ENCODE measurements at places on chromosomes 2 and 18.

DNA sequence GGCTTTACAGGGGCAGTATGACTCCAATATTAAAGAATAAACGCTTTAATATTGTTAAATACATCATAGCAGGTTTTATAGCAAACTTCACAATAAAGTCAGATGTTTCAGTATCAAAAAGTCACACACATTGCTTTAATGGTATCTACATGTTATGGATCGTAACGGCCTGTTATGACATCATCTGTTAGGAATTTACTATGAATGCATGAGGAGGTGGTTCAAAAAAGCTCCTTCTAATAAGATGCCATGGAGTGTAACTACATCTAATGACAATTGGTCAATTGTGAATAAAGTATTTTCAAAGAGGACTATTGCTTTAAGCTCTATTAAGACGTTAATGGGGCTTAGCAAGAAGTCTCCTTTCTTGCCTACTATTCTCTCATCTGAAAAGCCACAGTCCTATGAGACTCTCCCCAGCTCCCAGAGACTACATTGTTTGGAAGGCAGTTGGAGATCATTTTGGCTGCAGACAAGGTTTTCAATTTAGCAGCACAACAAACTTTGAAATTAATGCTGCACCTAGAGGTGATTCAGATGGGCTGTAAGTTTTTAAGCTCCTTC, 300.7 kb upstream of the MEIS1 start:
- no peak for DNase-seq

DNA sequence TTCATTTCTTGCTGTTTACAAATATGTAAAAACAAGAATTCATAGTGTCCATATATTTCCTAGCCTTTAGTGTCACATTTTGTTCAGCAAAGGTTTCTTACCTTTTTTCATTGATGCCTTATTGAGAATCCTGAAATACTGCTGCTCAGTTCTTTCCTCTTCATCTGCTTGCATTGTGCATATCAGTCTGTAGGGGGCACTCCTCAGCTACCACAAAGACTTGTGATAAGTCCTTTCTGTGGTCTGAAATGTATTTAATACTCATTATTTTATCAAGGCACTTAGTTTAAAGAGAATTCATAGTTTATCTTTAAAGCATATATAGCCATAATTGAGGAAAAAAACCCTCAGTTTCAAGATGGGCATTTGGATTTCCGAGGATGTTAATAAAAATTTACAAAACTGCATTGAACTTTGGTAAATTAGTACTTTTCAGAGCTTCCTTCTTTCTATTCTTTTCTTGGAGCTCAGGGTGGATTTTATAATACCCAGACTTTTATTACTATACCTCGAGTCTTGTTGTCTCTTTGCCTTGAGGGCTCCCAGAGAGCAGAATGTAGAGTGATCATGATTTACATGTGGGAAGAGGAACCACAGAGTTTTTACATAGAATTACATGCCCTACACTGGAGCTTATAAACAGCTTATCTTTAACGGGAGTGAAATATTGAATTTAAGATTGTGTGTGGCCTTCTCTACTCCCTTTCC, 570.1 kb downstream of the PLCL1 start:
- no peak for DNase-seq

DNA sequence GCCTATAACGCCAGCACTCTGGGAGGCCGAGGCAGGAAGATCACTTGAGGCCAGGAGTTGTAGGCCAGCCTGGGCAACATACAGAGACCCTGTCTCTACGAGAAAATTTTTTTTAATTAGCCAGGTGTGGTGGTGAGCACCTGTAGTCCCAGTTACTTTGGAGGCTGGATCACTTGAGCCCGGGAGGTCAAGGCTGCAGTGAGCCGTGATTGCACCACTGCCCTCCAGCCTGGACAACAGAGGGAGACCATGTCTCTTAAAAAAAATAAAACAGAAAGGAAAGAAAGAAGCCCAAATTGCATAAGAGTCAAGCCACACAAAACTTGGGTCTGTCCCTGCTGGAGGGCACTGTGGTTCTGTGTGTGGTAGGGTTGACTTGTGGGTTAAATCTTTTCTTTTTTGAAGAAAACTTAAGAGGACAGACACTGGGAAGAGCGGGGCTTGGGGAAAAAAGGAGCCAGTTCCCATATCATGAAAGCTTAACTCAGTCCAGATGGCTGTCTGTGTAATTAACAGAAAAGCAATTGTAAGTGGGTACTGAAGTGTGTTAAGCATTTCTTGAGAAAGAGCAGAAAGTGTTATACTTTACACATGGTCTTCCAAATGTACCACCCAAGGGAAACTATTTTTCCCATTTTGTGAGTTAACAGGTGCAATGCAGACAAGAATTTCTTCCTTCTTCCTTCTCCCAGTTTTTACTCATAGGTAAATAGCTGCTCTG, 115.1 kb downstream of the ALPK2 start:
- no peak for DNase-seq

DNA sequence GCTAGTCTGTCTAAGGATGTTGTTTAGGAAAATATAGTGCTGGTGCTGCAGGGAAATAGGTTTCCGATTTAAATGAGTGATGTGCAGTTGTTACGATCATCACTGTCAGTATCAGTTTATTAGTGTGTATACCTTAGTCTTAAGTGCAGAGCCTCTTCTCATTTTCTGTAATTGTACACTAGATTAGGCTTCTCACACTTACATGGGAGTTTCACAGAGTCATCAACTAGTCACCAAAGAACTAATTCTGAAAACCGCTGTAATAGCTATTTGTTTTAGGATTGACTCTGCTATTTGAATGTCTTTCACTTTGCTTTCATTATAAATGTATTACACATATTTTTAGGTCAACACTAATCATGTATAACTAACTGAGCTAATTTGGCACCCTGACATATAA, 99.8 kb upstream of the ZEB2 start:
- no peak for DNase-seq

GRCh38 chr2:44939106-44940048, 2.1 kb upstream of the SIX3 start:
- DNase-seq, result no peak
